SJCRH30 (cell line): ENCODE measurements at places on chromosomes 3 and 15.

- H3K27ac ChIP-seq = no peak overlapping the region
- no peak overlapping the region for H3K4me3 ChIP-seq
- no peaks in the 10 kb centered on the region for H3K4me1 ChIP-seq
- no peak for DNase-seq
- no peaks in the 10 kb centered on the region for H3K36me3 ChIP-seq
These were observed 45.2 kb upstream of the TJP1 start for GRCh38 chr15:29867241-29868000.

DNA sequence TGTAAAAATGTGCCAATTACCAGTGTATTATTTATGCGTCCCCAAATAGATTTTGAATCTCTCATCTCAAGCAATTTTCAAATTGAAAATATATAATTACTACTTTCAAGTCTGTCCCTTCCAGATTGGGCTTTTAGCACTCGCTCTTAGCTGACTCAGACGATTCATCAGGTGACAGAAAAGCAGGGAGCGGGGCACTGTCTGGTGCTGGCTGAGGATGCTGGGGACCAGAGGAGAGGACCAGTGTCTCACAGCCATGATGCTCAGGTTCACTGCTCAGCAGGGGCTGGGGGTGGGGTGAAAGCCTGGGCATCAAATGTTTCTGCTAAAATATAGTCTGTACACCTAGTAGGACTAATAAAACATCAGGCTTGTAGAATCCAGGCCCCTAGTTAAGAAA lies 199.9 kb downstream of the GABRG3 start:
- no peak for DNase-seq
- H3K4me1 ChIP-seq = no peaks in the 10 kb centered on the region
- H3K4me3 ChIP-seq = no peak overlapping the region
- no peaks in the 10 kb centered on the region for H3K27me3 ChIP-seq
- no peak overlapping the region for H3K27ac ChIP-seq
- no peaks in the 10 kb centered on the region for H3K36me3 ChIP-seq

DNA sequence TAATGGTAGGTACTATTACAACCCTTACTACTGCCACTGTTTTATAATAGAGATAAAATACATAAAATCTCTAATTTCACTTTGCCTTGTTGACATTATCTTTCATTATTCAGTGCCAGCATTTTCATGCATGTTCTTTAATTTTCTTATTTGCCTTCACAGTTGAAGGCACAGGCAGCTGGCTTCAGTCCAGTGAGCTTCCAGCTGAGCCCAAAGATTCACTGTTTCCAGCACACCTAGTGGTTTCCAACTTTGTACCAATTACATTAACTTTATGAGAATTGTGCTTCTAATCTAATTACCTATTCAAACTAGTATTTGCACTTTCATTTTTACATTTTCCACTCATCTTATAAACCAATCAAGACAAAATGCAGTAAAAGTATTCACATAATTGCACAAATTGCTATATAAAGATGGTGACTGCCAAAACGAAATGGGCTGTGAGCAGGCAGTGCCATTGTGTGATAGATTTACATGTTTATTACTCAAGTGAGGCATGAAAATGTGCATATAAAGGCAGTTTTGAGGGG lies 228.3 kb downstream of the MFSD1 start:
- no peak for DNase-seq
- no peaks in the 10 kb centered on the region for H3K36me3 ChIP-seq
- H3K27ac ChIP-seq = no peak overlapping the region
- H3K27me3 ChIP-seq = no peaks in the 10 kb centered on the region
- no peaks in the 10 kb centered on the region for H3K4me1 ChIP-seq

DNA sequence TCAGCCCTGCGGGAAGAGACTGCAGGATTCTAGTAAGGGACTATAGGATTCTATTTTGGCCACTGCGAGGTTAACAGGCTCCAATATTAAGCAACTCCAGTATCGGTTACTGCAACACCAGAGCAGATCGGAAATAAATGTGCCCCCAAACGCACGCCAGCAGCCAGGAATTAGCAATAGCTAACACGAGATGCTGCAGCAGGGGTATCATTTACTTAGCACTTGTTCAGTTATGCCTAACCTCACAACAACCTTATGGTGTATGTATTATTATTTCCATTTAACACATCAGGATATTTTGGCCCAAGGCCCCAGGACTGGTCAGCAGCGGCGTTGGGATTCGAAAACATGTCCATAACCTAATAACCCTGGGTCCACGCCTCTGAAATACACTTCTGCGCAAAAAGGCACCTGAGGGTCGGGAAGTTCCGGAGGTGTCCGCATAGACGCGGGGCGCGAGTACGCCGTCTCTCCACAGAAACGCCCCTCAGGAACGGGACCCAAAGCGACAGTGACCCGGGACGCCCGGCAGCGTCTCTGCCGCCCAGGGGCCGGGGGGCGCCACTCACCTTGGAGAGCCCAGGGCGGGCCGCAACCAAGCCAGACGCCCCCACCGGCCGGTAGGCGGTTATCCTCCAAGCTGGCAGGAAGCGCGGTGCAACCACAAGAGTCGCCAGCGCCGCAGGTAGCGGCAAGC lies 681 bp downstream of the PIK3CB start:
- H3K4me1 ChIP-seq = no peaks in the 10 kb centered on the region; the same call in 1 of the 2 replicates
- H3K36me3 ChIP-seq = no peaks in the 10 kb centered on the region
- no peak for DNase-seq

GRCh38 chr15:101276501-101277037 lies 716 bp downstream of the SELENOS start:
- DNase-seq = no peak
- H3K4me3 ChIP-seq = peak overlapping the region; percentile 76
- peaks cover 53% of the 10 kb centered on the region for H3K36me3 ChIP-seq
- peak overlapping the region; percentile 33 for H3K27ac ChIP-seq
- H3K4me1 ChIP-seq = peaks cover 12% of the 10 kb centered on the region; the same call in 1 of the 2 replicates

DNA sequence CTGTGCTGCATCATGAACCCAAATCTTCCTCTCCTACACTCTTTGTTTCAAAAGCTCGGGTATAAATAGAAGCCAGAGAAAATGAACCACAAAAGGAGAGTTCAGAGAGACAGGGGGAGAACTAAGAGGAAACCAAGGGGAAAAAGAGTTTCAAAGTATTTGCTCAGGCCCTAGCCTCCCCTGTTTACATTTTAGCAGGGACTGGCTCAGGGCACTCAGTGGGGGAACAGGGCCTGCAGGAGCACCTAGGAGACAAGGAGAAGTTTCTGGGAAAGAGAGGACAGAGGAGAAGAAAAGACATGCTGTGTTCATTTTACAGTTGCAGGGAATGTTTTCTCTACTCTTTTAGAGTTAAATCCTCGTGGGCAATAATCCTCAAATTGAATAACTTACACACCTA lies 8.5 kb upstream of the IL17RD start:
- H3K27ac ChIP-seq = no peak overlapping the region
- DNase-seq = no peak
- no peaks in the 10 kb centered on the region for H3K4me1 ChIP-seq
- H3K4me3 ChIP-seq = no peak overlapping the region
- no peaks in the 10 kb centered on the region for H3K36me3 ChIP-seq

DNA sequence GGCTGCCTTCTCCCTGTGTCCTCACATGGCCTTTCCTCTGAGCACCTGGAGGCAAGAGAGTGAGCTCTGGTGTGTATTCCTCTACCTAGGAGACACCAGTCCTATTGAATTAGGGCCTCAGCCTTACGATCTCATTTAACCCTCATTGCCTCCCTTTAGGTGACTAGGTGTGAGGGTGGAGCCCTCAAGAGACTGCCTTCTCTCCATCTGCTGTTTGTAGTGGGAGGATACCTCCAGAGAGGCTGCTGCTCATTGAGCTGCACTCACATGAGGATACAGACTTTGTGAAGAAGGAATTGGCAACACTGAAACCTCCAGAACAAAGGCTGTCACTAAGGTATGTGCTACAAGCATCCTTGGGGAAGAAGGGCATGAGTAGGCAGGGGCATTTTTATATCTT lies at the start of gene CCR8:
Gene CCR8 (plus strand): TSS at position 217 of the 400 bp plus-strand sequence. CDS start 2,623 bp downstream, outside the sequence.
- no peak within 1 kb of the TSS for H3K27ac ChIP-seq
- no peak for DNase-seq
- H3K4me1 ChIP-seq = no peaks in the 10 kb centered on the region

- no peaks in the 10 kb centered on the region for H3K4me1 ChIP-seq
- no peaks in the 10 kb centered on the region for H3K36me3 ChIP-seq
- no peak overlapping the region for H3K27ac ChIP-seq
- H3K4me3 ChIP-seq = no peak overlapping the region
- H3K27me3 ChIP-seq = peaks cover 13% of the 10 kb centered on the region
- DNase-seq = no peak
These were observed 240.1 kb upstream of the ZNF385D start for GRCh38 chr3:21991061-21991460.

- H3K36me3 ChIP-seq = no peaks in the 10 kb centered on the region
- DNase-seq = peak; percentile 53
- H3K4me3 ChIP-seq = no peak overlapping the region
- peaks cover 4% of the 10 kb centered on the region for H3K4me1 ChIP-seq
- H3K27me3 ChIP-seq = 0 out of 2 replicates have a peak, but pooled peaks cover 4% of the 10 kb centered on the region
These were observed 7.2 kb upstream of the SCAMP5 start for GRCh38 chr15:74988007-74988800.

DNA sequence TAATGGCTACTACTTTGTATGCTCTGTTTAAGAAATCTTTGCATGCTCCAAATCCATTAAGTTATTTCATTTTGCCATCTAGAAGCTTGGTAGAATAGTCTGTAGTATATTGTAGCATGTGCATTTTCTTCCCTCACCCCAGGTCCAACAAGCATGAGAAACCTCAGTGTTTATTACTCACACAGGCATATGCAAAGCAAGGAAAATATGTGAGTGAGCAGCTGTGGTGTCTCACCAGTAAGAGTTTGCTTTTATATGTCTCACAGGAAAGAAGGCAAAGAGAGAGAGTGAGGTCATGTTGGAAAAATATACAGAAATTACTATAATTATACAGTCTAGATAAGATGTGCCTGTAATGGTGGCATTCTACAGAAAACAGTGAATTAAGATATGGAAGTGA lies 312.5 kb downstream of the C3orf38 start:
- no peaks in the 10 kb centered on the region for H3K27me3 ChIP-seq
- no peaks in the 10 kb centered on the region for H3K4me1 ChIP-seq
- H3K36me3 ChIP-seq = no peaks in the 10 kb centered on the region
- no peak for DNase-seq

GRCh38 chr15:25136119-25136518 lies 181.3 kb downstream of the SNRPN start:
- peak; percentile 54 for DNase-seq
- no peaks in the 10 kb centered on the region for H3K36me3 ChIP-seq
- no peak overlapping the region for H3K4me3 ChIP-seq
- no peaks in the 10 kb centered on the region for H3K4me1 ChIP-seq

DNA sequence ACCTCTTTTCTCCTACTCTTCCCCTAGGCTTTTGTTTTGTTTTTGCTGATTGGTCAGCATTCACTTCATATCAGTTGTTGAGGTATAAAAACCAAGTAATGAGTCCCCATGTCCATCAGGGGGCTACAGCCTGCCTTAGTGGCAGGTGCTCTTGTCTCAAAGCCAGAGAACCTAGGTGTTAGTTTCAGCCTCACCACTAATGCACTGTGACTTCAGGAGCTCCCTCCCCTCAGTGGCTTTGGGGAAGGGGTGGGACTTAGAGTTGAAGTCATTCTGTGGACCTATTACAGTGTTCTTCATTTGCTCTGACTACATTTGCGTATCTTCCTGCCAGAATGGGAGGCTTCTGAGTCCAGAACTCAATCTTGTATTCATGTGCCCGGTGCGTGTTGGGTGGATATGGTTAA lies 41.6 kb downstream of the NR2C2 start:
- H3K27me3 ChIP-seq = no peaks in the 10 kb centered on the region
- no peak overlapping the region for H3K27ac ChIP-seq
- no peak for DNase-seq
- peaks cover 3% of the 10 kb centered on the region for H3K4me1 ChIP-seq
- no peaks in the 10 kb centered on the region for H3K36me3 ChIP-seq
- H3K4me3 ChIP-seq = no peak overlapping the region

DNA sequence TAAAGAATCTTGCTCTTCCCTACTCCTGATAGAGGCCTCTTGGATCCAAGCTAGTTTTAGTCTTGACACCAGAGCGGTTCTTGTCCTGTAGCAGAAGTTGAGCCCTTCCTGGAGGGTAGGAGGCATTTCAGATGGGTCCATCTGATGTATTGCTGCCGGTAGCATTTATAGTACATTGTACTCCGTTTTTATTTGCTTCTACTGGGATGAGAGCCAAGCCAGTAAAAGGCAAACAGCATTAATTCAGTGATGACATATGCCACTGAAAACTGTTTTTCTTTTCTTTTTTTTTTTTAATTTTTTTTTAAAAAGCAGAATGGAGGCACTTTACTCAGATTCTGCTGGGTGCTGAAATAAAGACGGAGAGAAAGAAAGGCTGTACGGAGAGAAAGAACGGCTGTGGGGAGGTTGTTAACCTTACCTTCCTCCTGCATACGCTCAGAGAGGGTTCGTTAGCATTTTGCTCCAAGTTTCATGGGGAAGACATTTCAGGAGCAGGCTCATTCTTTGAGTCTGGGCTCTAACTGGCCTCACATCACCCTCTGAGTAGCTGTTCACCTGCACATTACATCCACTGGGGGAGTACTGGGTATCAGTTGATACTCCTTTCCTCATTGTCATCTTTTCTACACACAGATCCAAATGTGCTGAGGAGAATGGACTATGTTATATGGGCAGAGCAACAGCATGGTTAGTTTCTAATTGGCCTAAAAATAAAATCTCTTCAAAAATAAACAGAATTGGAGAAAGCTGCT lies 161.5 kb downstream of the FEZF2 start:
- no peak overlapping the region for H3K4me3 ChIP-seq
- H3K27ac ChIP-seq = no peak overlapping the region
- no peaks in the 10 kb centered on the region for H3K4me1 ChIP-seq
- no peaks in the 10 kb centered on the region for H3K27me3 ChIP-seq
- H3K36me3 ChIP-seq = no peaks in the 10 kb centered on the region
- no peak for DNase-seq

DNA sequence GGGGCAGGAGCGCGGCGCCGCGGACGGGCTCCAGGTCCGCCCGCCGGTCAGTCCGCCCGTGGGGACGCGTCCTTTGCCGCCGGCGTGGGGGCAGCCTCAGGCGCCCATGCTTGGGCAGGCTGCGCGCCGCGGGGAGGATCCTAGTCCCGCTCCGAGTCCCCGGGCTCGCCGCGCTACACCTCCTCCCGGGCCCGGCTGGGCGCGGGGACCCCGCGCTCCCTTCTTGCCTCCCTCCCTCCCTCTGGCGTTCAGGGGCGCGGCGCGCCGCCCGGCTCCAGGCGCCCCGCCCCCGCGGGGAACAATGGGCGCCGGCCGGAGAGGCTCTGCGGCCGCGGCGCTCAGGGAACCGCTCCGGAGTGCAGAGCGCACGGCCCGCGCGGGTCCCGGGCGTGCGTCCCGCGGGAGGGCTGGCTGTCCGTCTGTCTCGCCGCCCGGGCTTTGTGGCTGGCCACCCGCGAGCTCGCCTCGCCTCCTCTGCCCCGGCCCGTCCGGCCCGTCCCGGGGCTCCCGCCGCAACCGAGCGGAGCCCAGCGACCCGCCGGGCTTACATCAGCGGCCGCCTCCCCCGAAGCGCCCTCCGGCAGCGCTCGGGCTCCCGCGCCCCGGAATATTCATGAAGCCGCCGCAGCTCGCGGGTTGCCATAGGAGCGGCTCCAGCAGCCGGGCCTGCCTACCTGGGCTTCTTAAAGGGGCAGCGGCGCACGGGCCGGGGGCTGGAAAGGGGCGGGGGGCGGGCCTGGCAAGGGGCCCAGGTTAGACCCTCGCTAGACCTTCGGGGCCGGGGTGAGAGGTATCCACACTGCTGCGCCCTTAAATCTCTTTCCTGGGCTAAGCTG lies at the start of gene HCN4:
Gene HCN4 (minus strand): TSS at position 658 of the 836 bp plus-strand sequence. CDS start 688 bp downstream, outside the sequence.
- H3K27ac ChIP-seq = no peak within 1 kb of the TSS
- no peaks in the 10 kb centered on the region for H3K36me3 ChIP-seq
- DNase-seq = no peak
- H3K4me3 ChIP-seq = no peak within 1 kb of the TSS
- peaks cover 14% of the 10 kb centered on the region for H3K27me3 ChIP-seq

- no peak overlapping the region for H3K4me3 ChIP-seq
- no peaks in the 10 kb centered on the region for H3K27me3 ChIP-seq
- H3K4me1 ChIP-seq = no peaks in the 10 kb centered on the region
- H3K27ac ChIP-seq = no peak overlapping the region
- H3K36me3 ChIP-seq = peaks cover 28% of the 10 kb centered on the region
- DNase-seq = no peak
These were observed 36.6 kb downstream of the RUBCN start for GRCh38 chr3:197700095-197700494.
